ENCODE measurements at places on chromosomes 1 and 21. TPM values are rescaled to one million over a fixed set of nuclear protein-coding genes. Genes with fewer than 3 reads are reported as not detected.

KIF21B gene
- 8.2 TPM for total RNA-seq

GRCh38 chr1:165355139-165355976 is 1.2 kb downstream of the LMX1A start:
- DNase-seq: no peak

DNA sequence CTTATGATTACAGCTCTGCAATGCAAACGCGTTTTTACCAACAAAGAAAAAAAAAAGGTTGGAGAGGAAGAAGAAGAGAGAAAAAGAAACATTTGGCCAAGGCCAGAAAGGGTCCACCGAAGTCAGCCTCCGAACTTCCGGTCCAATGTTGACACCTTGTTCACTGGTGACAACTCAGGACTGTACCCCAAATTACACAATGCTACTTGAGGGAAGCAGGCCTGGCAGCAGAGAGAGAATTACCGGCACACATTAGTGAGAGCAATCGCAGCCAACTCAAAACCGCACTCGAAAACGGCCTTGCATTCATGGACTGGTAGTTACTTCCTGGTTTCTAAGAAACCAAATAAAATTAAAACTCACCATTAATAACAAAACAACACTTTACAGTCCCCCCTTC is 652.5 kb downstream of the KIF26B start:
- DNase-seq: no peak

DNA sequence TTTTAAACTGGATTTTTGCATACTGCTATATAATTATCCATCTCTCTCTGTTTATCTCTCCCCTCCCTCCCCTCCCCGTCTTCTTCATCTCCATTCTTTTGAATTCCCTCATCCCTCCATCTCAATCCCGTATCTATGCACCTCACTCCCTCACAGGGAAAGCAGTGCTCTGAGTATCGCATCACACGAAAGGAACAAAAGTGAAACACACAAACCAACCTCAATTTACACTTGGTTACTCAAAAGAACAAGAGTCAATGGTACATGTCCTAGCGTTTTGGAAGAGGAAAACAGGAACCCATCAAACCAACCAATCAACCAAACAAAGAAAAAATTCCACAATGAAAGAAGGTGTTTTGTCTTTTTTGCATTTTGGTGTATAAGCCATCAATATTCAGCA is 115.1 kb downstream of the NBPF12 start:
- no peak for DNase-seq

- DNase-seq: no peak
These were observed 13.7 kb downstream of the PPP1R12B start for GRCh38 chr1:202362212-202362611.

- peak; percentile 35 for DNase-seq
These were observed 45.6 kb downstream of the SRRM1 start for GRCh38 chr1:24688621-24689195.

DNA sequence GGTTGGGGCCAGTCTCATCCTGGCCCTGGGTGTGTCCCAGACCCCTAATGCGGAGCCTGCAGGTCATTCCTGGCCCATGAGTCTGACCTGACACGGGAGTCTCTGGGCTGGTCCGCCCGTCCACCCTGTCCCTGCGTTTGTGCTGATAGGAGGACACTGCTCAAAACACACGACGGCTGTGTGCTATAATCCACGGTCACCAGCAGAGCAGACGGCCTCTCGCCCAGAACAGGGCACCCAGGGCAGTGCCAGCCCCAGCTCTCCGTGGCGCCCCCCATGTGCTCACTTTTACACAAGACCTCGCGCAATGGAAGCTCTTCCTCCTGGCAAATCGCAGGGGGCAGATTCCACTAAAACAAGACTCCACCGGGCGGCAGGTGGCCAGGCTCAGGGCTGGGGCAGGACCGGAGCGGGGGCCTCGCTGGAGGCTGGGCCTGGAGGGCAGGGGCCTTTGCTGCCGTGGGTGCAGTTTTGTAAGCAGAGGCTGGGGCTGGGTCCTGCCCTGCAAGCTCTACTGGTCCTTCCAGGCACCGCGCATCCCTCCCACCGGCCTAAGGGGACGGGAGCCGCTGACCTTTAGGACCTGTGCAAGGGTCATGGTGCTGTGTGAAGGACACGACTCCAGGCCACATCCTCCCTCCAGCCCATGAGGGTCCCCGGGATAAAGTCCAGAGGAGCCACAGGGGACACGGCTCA is 10.6 kb upstream of the SLC19A1 start:
- DNase-seq: no peak
